ENCODE measurements at places on chromosomes 2 and 18.

DNA sequence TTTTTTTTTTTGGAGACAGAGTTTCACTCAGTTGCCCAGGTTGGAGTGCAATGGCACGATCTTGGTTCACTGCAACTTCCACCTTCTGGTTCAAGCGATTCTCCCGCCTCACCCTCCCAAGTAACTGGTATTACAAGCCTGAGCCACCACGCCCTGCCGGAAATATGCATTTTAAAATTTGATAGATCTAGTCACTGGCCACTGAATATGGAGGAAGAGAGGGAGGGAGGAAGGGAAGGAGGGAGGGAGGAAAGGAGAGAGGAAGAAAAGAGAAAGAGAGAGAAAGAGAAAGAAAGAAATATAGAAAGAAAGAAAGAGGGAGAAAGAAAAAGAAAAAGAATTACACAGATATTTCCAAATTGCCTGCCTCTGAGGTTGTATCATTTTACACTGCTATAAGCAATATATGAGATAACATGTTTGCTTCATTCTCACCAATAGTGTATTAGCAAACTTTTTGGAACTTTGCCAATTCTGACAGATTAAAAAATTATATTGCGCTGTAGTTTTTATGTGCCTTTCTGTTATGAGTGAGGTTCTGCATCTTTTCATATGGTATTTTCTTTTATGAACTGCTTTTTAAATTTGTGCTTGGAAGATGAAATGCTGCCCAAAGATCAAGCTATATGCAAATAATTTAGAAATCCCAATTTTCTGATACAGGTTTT is 161.2 kb upstream of the MAP3K20 start:
- no peak for DNase-seq

GRCh38 chr2:113776949-113777348 is 20.5 kb upstream of the SLC35F5 start:
- DNase-seq = no peak

- peak; percentile 71 for DNase-seq
These were observed 70.7 kb downstream of the TBC1D8 start for GRCh38 chr2:101080211-101081068.

- DNase-seq = no peak
These were observed 18.3 kb downstream of the ROCK2 start for GRCh38 chr2:11325961-11326676.

DNA sequence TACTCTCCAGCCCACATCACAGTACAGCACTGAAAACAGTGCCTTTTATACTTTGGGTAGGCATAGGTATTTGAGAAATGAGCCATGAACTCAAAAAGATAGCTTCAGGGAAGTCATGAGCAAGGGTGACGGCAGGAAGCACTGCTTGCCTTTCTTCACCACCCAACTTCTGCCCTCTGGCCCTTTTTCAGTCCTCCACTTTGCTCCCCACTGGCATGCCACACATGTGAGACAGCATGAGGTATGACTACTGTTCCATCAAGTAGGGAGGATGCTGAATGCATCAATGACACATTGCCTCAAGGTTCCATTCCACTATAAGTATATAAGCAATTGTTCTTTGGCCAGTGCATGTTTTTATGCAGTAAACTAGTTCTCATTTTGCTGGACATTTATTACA is 373.0 kb downstream of the NRXN1 start:
- no peak for DNase-seq

- DNase-seq = no peak
These were observed 782 bp downstream of the FAM228B start for GRCh38 chr2:24123922-24124580.

DNA sequence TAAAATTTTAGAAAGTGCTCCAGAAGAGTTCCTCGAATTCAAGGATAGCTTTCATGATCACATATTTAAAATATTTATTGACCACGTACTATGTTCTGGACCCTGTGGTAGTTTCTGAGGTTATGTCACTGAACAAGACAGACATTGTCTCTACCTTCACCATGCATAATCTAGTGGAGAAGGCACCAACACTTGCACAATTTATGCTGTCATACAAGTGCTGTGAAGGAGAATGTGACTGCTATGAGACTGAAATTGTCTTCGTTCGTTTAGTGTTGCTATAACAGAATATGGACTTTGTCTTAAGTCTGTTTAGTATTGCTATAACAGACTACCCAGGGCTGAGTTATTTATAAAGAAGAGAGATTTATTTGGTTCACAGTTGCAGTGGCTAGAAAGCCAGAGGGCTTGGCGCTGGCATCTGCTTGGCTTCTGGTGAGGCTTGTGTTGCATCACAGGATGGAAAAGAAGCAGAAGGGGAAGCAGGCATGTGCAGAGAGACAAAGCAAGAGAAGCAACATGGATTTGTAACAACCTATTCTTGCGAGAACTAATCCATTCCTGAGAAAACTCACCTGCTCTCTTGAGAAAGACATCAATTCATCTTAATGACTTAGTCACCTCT is 50.0 kb upstream of the RFX8 start:
- peak; percentile 35 for DNase-seq

DNA sequence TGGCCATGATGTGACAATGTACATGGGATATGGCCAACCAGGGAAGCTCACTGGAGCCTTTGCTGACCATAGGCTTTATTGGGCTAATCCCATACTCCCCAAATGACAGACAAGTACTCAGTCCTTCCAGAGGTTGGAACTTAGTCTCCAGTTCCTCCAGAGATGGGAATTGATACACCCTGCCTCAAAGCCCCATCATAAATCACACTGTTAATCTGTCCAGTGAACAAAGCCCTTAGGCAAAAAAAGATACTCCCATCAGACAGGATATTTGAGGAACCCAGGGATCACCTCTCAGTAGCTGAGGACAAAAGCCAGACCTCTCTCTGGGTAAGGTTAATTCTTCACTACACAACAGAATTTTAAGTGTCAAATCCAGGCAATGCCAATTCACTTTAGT is 247.5 kb upstream of the CDH20 start:
- DNase-seq = no peak

GRCh38 chr2:66526180-66526579 is 91.3 kb downstream of the MEIS1 start:
- no peak for DNase-seq

DNA sequence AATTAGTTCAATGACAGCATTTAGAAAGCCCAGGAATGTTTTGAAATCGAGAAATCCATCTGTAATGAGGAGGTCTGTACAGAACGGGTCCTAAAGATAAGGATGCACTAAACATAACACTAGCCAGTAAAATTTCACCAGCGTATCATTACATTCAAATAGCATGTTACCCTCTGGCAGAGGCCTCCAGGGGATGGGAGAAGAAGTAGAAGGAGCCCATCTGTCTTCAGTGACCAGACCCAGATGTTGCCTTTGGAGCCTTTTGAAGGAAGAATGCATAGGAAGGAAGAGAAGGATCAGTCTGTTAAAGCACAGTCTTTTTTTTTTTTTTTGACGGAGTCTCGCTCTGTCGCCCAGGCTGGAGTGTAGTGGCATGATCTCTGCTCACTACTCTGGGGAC is 86.1 kb upstream of the BCL2L11 start:
- no peak for DNase-seq

DNA sequence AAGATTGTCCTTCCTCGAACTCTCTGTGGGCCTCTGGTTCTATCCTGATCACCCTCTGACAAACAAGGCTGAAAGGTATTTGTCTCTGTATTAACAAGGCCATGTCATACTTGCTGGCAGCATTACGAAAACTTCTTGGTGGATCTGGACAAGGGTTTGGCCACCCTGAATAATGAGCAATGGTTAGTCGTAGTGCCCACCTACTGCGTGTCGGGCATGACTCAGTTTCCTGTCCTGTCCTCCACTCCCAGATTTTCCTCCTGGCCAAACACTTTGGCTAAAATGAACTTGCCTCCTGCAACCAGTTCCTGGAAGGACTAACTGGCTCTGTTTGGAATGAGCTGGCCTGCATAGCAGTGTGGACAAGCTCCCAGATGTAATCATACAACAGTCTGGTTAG is 198.5 kb upstream of the SMIM21 start:
- no peak for DNase-seq

DNA sequence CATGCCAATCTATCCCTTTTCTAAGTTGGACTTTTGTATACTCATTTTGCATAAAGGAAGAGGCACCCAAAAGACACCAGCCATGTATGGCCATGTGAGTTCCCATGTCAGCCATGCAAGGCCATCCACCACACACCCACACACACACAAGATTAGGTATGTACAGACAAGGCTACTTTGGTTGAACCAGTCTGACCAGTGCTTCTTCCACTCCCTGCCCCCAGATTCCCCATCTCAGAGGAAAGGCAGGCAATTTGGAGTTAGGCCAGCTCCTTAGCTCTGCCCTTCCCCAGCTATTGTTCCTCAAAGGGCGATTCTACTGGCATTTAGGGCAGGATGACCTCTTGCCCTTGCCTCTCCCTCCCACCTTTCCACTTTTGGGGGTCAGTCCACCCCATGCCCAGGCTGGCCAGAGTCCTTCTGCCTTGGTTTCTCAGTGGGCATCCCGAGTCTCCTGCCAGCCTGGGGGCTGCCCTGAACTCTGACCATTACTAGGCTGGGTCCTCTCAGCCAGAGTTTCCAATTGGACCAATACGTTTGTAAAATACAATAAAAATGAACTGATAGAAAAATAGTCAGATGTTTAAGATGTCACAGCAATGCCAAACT is 101.1 kb downstream of the ZBTB7C start:
- peak; percentile 72 for DNase-seq

GRCh38 chr18:29823671-29824070 is 1218.9 kb downstream of the DSC3 start:
- DNase-seq = no peak

DNA sequence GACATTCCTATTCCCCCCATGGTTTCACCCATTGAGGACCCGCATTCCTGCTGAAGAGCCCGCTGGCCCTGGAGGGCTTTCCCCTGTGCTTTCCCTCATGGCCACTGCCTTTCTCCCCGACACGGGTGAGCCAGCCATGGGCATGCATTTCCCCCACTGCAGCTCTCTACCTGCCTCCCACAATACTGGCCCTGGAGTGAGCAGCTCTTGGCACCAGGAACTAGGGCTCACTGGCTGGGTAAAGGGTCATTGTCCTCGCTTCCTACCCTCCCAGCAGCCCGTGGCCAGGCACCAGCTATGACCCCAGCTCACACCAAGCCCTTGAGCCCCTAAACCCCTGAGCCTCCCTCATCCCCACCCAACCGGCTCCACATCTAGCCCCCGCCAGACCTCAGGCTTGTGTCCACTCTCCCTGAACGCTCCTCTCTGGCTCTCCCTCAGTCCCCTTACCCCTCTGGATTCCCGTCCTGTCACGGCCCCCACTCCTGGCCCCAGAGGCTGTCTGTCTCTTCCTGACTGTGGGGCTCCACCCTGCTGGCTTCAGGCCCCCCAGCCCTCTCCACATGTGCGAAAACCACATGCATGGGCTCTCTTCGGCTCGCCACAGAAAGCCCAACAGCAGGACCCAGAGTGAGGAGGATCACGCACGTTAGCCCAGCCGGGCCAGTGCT is 199.8 kb downstream of the ZFP36L2 start:
- no peak for DNase-seq

DNA sequence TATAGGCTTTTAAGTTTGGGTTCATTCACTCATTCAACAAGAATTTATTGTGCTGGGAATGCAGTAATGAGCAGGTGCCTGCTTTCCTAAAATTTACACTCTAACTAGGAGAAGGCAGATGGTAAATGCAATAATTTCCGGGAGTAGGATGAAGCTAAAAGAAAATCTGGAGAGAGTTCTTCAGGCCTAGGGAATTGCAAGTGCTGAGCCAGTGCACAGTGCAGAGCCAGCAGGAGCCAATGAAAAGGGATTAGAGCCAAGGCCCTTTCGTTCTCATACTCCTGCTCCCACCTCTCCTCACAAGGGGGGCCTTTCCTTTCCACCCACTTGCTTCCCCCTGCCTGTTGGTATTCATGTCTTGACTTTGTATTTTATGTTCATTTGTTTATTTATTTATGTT is 55.1 kb downstream of the CFAP221 start:
- no peak for DNase-seq

DNA sequence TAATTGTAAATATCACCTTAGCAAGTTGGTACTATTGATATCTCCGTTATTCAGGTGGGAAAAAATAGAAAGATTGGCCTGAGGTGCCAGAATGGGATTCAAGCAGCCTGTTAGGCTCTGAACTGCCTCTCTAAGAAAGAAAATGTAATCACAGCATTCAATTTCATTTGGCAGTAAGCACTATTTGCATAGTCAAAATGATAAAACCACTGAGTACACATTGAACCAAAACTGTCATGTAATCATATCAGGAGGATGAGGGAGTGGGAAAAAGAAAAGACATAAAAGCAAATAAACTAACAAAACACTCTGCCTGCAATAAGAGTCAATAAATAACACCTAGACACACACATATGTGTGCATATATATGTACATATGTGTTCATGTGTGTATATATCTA is 103.9 kb upstream of the TACR1 start:
- DNase-seq = no peak

DNA sequence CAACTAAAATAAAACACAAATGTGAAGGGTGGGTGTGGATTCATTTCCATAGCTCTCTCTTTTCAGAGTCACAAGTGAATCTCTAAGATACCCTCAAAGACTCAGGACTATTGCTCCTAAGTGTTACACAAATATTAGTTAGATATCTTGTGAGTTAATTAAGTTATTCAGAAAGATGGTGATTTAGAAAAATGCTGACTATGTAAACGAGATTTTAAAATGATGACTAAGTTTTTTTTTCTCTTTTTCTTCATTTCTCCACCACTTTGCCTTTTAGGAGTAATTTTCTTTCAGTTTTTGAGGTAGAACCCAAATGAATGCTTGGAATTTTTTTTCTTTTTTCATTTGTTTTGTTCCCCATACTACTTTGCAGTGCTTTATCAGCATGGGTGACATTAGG is 479.7 kb downstream of the SPAG16 start:
- no peak for DNase-seq

- DNase-seq = no peak
These were observed 472.6 kb upstream of the CELF4 start for GRCh38 chr18:38038242-38038641.

DNA sequence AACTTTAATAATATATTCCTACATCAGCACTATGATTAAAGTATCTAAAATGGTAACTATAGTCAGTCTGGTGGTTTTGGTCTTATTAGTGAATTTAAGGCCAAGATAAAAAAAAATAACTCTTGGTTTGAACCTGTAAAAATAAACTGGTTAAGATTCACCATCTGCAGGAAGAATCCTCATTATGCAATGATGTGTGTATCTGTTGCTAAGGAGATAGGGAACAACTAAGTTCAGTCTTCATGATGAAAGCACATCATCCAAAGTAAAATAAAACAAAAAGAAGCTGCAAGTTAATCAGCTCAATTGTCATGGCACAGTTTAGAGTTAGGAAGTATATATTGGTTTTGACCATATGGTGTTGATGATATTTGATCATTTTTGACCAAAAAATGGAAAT is 466.0 kb downstream of the NYAP2 start:
- no peak for DNase-seq
